ENCODE measurements at places on chromosomes 12 and 14. TPM values are rescaled to one million over a fixed set of nuclear protein-coding genes. Genes with fewer than 3 reads are reported as not detected.

Gene GLT8D2
- 0.20 TPM for total RNA-seq

Gene PLEKHD1
- total RNA-seq, result 0.02 TPM

Gene PELI2
- 0.73 TPM for total RNA-seq

Gene DTD2
- 20.7 TPM for total RNA-seq

Gene TMEM52B
- total RNA-seq, result 0.12 TPM

Gene SLC39A2
- not detected for total RNA-seq

Gene FAM222A
- total RNA-seq, result 5.7 TPM

Gene ITGB7
- total RNA-seq, result 0.58 TPM

Gene TAS2R31
- not detected for total RNA-seq

Gene OVCH1
- total RNA-seq, result not detected

Gene PIWIL1
- not detected for total RNA-seq

Gene SERPINA1
- total RNA-seq, result 1.7 TPM

Gene TUNAR
- not detected for total RNA-seq

Gene PCED1B
- total RNA-seq, result 19.7 TPM

Gene ZNF891
- total RNA-seq, result 0.37 TPM

Gene RFX4
- total RNA-seq, result not detected

Gene REM2
- total RNA-seq, result 0.43 TPM

Gene CPNE6
- total RNA-seq, result not detected

Gene HNRNPA1
- 1,603 TPM for total RNA-seq

Gene ARMH4
- total RNA-seq, result 0.46 TPM

Gene VRK1
- 21.9 TPM for total RNA-seq

Gene FGF6
- not detected for total RNA-seq

Gene ADAM20
- total RNA-seq, result not detected

Gene SLC41A2
- 20.4 TPM for total RNA-seq

Gene FRMD6
- 48.0 TPM for total RNA-seq

Gene OTUB2
- 3.0 TPM for total RNA-seq

Gene TSPAN11
- total RNA-seq, result 0.10 TPM

Gene CAPZA3
- total RNA-seq, result not detected

Gene SLCO1C1
- not detected for total RNA-seq

Gene KRT7
- 5,590 TPM for total RNA-seq

Gene CIROP
- not detected for total RNA-seq

Gene IL26
- not detected for total RNA-seq
